ENCODE measurements at places on chromosomes 1 and 21.

GRCh38 chr1:87179851-87180519 is 148.7 kb upstream of the LMO4 start:
- no peak for DNase-seq

DNA sequence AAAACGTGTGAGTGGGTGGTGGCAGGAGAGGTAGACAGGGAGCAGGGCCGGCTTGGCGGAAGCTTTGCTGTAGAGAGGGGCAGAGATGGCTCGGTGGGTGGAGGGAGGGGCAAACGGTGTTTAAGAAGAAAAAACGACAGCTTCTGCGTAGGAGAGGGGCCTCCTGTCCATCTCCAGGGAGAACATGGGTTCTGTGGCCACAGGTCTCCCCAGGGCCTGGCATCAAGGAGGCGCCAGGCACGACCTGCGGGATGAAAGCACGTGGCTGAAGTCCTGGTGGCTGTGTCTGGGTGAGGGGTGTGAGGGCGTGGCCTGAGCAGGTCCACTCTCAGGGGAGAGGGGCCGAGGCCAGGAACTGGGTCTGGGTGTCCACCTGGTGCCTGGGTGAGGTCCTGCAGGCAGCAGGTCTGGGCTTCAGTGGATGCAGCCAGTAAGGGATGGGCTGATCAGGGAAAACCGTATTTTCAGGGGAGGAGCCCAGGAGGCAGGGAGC is 940 bp upstream of the PRKCZ start:
- no peak for DNase-seq

DNA sequence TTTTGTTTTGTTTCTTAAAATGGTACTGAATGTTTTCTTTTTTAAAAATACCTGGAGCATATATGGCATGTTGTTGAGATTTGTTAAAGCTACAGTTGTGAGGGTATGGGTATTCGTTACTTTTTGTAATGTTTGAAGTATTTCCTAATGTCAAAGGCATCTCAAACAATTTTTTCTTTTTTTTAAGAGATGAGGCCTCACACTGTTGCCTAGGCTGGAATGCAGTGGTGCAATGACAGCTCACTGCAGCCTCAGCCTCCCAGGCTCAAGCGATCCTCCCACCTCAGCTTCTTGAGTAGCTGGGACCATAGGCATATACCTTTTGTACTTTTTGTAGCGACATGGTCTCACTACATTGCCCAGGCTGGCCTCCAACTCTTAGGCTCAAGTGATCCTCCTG is 16.1 kb downstream of the CLCN6 start:
- DNase-seq = peak; percentile 45

- DNase-seq = no peak
Observed at GRCh38 chr21:42194863-42195262, 24.1 kb upstream of the ABCG1 start.

GRCh38 chr21:29423099-29423870 is 124.6 kb downstream of the BACH1 start:
- peak; percentile 9 for DNase-seq

Measured in HT1080 (cell line).